ENCODE measurements at places on chromosomes 5 and 9.

DNA sequence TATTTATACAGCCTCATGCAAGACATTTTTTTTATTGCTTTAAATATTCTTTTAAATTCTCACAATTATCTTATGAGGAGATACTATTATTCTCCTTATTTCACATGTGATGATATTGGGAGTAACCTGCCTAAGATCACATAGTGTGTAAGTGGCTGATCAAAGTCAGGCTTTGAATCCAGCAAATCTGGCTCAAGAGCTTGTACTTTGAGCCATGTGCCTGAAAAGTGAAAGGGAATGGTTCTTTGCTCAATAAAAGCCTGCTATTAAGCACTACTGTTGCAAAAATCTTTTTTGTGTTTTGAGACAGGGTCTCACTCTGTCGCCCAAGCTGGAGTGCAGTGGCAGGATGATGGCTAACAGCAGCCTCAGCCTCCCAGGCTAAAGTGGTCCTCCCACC is 35.1 kb downstream of the PWWP2A start:
- DNase-seq, result no peak

DNA sequence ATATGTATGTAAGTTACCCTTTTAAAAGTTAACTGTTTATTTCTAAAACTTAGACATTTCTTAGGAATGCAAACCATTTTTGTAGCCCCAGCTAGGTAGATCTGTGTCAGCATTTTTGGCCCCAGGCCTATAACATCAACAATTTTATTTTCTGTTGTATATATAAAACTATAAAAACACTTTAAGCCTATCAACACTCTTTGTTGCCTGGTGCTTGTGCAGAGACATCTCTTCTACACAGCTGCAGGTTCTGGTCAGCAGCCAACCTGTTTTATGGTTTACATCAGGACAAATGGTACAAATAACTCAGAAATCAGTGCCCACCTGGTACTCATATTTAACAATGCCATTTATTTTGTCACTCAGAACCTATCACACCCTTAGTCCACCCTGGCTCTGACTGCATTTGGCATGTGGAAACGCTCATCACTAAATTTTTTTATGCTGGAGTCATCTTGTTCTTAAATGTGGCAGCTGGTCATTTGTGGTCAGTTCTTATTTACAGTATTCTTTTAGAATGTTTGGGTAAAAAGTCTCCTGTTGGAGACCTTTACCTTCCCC is 173.4 kb downstream of the DNAH5 start:
- no peak for DNase-seq

- no peak for DNase-seq
These were observed 171.3 kb downstream of the EBF1 start for GRCh38 chr5:158928404-158928803.

DNA sequence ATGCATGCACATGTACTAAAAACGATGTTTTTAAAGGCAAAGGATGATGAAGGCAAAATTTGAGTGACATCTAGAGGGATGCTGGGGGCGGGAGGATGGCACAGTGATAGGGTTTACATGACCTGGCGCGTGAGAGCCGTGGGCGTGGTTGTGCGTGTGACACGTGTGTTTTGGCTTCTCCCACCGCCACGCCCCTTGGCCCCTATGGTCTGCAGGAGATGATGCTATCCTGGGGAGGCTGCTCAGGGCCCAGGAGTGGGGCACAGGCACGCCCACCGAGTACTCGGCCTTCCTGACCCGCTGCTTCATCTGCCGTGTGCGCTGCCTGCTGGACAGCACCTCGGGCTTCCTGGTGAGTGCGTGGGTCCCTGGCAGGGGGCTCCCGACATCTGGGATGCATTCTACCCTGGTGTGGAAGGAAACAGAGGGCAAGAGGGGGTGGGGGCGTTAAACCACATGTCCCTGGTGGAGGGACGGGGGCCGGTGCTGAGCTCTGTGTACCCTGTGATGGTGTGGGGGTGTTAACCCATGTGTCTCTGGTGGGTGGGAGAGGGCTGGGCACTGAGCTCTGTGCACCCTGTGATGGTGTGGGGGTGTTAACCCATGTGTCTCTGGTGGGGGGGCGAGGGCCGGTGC is 19.2 kb upstream of the EXOC3 start:
- no peak for DNase-seq

DNA sequence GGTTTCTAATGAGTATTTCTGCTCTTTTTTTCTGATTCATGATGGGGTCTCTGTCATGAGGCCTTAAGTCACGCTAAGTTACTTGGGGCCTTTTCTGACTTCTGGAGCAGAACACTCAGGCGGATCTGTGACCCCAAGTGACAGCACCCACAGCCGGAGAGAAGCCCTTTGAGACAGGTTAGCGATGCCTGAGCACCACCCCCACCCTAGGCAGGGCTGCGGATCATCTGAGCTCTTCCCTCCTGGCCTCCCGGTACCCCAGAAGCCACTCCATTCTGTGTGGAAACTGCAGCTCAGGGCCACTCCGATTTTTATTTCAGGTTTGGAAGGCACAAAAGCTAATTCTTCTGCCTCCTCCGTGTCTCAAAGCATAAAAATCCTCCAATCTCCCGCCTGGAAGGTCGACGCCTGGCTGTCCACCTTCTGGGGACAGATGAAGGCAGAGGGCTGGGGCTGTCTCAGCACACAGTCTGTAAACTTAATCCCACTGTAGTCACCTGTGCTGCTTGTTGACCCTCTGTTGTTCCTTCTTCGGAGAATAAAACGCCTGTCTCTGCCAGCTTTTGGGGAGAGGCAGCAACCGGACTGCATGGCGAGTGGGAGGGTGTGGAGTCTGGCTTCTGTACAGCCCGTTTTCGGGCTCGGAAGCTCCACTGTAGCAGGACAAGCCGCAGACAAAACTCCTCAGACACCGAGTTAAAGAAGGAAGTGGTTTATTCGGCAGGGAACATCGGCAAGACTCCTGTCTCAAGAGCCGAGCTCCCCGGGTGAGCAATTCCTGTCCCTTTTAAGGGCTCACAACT is 88.8 kb downstream of the SPRY4 start:
- no peak for DNase-seq

- no peak for DNase-seq
These were observed 110.1 kb downstream of the HACD4 start for GRCh38 chr9:20921362-20921761.

GRCh38 chr9:74949859-74950855 is 2.6 kb downstream of the C9orf40 start:
- peak; percentile 25 for DNase-seq

DNA sequence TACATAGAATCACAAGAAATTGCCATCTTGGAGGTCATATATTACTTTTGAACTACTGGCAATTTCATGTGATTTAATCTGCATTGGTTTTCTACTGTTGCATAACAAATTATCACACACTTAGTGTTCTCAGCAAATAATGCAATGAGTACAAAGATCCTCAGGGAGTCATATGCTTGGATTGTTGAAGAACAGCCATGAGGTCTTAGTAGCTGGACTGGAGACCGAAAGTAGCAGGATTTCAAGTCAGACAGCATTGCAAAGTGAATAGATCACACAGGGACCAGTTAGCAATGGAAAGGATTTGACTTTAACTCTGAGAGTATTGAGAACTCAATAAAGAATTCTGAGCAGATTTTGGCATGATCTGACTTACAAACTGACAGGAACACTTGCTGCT is 32.2 kb upstream of the FRMD3 start:
- no peak for DNase-seq

DNA sequence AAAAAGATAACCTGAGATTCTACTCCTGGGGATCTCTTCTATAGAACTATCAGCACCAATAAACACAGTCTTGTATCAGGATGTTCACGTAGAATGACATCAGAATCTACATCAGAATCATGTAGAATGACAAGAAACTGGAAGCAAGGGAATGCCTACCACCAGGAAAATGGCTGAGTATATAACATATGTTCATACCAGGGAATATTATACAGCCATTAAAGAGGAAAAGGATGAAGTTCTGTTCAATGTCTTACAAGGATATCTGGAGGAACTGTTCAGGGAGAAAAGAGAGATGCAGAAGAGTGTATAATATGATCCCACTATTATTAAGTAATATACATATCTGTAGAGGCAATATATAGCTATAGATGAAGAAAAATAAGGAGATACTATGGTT is 4.8 kb downstream of the ZBED3 start:
- no peak for DNase-seq

DNA sequence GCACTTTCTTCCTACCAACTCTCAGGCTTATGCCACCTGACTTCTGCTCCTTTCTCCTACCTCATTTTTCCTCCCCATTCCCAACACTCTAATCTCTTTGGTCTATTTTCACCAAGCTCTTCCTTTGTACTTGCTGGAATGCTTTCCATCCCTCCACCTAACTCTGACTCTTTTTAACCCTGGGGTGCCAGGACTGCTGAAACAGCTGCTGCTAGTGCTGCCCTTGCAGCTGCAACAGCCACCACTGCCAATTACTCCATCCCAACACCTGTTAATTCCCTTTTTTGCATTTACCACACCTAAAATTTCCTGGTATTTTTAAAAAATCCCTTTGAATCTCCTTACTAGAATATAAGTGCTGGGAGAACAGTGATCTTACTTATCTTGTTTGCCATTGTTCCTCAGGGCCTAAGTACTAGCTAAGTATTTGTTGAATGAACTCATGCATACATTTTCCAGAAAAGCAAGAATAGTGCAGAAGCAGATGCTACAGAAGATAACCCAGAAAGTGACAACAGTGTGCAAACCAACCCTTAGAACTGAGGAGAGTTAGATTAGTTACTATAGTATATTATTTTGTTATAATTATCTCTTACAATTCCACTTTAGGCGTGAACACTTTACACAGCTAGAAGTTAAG is 11.5 kb downstream of the NADK2 start:
- DNase-seq, result no peak

GRCh38 chr5:180341595-180341994 is 11.5 kb downstream of the GFPT2 start:
- DNase-seq, result no peak

DNA sequence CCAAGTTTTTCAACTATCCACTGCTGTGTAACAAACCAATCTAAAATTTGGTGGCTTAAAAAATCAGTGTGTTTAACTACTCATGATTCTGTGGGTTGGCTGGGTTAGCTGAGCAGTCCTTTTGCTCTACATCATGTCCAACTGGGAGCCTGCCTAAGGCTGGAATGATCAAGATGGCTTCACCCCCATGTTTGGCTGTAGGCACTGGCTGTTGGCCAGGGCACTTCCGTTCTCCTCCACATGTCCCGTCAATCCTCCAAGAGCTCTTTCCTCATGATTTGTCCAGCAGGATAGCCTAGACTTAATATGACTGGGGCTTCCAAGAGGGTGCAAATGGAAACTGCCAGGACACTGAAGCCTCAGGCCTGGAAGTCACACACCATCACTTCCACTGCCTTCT is 17.0 kb upstream of the TSSK1B start:
- no peak for DNase-seq

DNA sequence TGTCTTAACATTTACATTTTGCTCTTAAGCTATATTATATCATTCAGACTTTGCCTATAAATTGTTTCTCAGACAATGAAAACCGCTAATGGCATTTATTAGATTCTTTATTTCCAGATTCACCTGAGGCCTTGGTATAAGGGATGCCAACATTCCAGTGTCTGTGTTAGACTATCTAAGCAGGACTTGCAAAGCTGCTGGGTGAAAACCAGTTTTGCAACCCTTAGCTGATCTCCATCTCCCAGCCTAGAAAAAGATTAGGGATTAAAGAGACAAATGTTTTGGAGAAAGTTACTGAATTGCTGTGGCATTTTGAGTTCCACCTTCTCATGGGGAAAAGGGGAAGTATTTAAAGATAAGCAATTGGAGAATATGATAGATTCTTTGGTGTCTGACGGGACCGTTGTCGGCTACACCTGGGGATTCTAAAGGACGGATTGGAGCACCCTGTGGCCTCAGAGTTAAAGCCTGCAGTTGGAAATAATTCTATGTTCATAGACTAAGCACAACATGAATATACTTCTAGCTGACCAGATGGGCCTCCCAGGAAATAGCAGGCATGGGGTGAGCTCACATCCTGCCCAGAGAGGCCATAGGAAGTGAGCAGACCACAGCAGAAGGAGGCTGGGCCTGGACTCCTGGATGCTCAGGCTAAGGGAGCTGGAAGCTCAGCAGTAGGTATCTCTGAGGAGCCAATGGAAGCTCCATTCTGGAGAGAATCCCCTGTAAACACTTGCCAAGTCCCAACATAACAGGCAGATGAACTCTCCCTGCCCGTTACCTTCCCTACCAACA is 21.8 kb downstream of the ENTREP1 start:
- no peak for DNase-seq

DNA sequence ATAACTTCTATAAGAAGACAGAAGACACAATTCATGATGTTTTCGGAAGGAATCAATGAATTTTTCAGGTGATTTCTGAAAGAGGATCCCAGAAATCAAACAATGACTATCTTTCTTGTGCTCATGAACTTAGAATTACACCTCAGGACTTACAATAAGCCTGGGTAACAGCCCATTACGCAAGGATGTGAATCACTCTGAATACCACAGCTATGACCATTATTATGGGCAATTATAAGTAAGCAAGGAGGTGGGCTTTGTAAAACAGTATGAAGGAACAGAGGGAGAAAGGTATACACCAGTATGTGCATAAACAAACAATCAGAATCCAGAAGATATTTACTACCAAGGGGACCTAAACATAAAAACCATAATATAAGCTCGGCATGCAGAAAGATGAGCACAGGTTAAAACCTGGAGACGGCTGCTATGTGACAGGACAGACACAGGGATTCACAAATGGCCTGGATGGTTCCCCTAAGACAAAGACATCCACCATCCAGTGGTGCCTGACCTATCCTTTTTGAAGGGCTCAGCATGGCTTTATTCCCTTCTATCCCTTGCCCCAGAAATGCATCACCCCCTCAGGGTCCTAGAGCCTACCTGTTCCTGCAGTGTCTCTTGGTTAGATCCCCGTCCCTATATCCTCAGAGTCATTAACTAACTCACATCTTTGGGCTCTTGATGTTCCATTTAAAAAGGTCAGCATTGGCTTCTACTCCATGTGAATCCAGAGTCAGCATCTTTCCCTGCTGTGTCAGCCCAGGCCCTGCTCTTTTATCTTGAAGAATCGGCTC is 21.8 kb upstream of the PPP2CA start:
- no peak for DNase-seq
